NCI-H460 (cell line): ENCODE measurements at places on chromosomes 5 and 9. TPM values are rescaled to one million over a fixed set of nuclear protein-coding genes. Genes with fewer than 3 reads are reported as not detected.

GRCh38 chr5:34639852-34640626 is 16.1 kb upstream of the RAI14 start:
- no peak for DNase-seq

Gene TEK
- not detected in 2 replicates for total RNA-seq

GRCh38 chr9:133167096-133167730 is 3.5 kb upstream of the GBGT1 start:
- DNase-seq = no peak

GRCh38 chr5:64789457-64789856 is 20.7 kb downstream of the CWC27 start:
- no peak for DNase-seq

DNA sequence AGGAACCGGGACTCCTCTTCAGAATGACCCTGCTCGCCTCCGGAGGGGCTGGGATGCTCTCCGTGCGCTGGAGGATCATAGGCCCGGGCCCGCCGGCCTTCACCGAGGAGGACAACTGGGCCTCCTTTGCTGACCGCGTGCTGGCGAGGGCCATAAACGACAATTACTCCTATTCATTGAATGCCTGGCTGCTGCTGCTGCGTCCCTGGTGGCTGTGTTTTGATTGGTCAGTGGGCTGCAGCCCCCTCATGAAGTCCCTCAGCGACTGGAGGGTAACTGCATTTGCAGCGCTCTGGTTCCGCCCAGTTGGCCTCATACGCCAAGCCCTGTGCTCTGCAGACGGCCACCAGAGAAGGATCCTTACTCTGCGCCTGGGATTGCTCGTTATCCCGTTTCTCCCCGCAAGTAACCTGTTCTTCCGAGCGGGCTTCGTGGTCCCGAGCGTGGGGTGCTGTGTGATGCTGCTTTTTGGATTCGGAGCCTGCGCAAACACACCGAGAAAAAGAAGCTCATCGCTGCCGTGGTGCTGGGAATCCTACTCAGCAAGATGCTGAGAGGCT is 16.6 kb downstream of the OR2V1 start:
- DNase-seq = no peak

- no peak for DNase-seq
These were observed 127.7 kb downstream of the C9orf50 start for GRCh38 chr9:129493002-129493705.

Gene CDK7
- total RNA-seq = 129 and 132 TPM in 2 replicates
